ENCODE measurements at places on chromosomes 6 and 20.

DNA sequence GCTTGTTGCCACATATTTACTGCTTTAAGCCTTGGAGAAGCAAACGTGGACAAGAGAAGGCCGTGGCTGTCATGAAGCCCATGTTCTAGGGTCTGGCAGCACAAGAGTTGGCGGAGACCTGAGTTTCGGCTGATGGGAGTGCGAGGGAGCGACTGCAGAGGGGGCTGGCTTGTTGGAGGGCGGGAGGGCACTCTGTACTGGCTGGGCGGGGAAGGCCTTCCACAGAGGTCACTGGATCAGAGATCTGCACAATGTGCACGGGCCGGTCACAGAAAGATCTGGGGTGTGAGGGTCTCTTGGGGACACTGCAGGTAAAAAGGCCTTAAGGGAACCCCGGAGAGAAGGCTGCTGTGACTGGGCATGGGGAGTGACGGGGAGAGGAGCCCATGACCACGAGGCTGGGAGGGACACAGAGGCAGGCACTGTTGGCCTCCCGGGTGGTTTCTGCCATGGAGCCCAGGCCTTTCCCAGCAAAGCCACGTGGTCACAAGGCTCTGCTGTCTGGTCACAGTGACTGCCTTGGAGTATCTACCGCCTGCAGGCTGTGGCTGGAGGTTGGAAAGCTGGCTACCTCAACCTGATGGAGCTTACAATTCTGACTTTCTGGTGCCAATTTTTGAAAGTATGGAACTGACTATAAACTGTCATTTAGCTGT, 23.8 kb downstream of the FOXC1 start:
- DNase-seq = no peak

DNA sequence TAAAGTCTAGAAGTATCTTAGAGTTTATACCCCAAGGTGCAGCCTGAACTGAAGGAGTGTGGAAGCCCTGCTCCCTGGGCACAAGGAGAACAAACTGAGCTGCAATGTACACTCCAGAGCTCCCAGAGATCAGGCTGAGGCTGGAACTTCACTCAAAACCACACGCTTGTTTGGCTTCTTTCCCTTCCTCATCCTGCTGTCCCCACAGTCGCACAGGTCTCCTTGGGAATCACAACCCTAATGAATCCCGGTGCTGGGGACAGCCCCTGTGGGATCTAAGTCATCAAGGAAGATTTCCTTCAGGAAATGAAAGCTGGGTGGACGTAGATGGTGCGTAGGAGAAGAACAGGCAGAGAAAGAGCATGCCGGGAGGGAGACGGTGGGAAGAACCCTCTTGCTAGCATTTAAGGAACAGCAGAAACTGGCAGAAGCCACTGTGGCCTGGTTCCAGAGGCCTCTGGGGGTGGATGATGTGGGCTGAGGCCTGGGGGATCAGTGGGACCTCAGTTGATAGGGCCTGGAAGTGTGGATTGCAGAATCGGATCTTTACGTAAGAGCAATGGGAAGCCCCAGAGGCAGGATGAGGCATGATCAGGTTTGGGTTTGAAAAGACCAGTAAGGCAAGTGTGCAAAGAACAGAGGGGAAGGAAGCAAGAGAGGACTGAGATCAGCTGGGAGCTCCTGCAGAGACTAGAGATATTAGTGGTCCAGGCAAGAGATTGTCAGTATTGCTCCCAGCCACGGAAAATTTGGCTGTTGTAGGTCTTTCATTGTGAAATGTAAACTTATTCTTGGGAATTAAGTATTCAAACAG, 21.4 kb downstream of the CYP24A1 start:
- DNase-seq = no peak

GRCh38 chr20:20697325-20697845, 15.1 kb downstream of the RALGAPA2 start:
- no peak for DNase-seq

DNA sequence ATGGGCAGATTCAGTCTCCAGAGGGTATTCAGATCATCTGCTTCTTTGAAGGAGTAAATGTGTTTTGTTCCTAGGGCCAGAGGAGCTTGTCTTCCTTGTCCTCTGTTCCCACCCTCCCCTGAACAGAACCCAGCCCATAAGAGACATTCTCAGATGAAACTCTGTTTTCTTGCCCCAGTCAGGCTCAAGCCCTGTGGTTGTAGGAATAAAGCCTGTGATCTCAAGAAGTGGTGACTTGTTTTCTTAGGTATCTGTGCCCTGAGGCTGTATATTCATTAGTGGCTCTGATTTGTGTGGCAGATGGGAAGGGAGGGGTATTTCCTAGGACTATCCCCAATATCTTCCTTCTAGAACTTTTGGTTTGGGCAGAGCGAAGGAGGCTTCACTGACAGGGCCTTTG, 27.9 kb downstream of the GSS start:
- DNase-seq = no peak

DNA sequence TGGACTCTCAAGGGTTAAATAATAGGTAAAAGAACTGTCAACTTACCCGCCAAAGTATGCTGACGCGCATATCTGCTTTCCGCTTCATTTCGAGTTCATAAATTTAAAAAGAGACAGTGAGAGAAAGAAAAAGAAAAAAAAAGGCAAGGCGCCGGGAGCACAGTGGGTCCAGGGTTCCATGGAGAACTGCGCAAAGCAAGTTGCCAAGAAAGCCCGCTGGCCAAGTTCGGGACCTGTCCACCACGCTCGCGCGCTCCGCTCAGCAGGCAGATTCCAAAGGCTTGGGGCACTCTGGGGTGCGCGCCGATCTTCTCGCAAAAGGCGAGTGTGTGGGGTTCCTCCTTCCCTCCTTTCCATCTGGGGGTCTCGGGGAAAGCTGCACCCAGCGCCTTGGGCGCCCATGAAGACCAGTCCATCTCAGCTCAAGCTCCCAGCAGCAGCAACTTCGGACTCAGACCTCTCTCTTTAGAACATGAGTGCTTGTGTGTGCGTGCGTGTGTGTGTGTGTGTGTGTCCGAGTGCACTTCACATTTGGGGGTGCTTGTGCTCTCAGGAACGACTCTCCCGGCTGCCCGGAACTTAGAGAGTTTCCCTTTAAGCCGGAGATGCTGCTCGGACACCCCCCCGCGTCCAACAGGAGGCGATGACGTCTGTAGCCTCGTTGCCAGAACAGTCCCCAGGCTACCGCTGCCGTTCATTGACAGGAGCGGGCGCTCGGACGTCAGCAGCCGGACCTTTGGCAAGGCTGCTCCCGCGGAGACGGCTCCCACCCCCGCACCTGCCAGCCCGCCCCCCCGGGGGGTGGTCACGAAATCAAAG, 180.0 kb downstream of the TBXT start:
- no peak for DNase-seq

DNA sequence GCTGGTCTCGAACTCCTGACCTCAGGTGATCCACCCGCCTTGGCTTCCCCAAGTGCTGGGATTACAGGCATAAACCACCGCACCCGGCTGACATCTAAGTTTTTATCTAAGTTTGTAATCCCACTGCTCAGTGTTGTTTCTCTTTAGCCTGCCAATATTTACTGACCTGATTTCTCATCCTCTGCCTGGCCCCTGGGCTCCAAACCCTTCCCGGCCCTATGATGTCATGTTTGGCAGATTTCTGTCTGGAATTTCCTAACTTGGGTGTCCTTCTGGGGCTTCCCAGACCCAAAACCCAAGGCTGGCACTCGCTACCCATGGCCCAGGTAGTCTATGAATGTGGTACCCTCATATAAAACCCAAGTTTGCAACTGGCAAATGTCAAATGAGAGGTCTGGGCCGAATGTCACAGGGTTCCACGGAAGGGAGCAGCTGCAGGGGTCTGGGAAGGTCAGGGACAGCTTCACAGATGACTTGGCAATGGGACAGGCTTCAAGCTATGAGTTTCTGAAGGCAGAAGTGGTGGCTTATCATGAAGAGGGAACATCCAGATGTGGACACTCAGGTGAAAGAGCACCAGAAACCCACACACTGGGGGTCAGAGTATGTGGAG, 54.9 kb downstream of the TMEM170B start:
- DNase-seq = no peak
